Activated naive CD8-positive, alpha-beta T cell treated with anti-CD3 and anti-CD28 coated beads for 36 hours (primary cell): ENCODE measurements at places on chromosomes 4 and X. TPM values are rescaled to one million over a fixed set of nuclear protein-coding genes. Genes with fewer than 3 reads are reported as not detected.
A peak's percentile ranks its signal among the peaks of the same experiment; 100 is the strongest.

DNA sequence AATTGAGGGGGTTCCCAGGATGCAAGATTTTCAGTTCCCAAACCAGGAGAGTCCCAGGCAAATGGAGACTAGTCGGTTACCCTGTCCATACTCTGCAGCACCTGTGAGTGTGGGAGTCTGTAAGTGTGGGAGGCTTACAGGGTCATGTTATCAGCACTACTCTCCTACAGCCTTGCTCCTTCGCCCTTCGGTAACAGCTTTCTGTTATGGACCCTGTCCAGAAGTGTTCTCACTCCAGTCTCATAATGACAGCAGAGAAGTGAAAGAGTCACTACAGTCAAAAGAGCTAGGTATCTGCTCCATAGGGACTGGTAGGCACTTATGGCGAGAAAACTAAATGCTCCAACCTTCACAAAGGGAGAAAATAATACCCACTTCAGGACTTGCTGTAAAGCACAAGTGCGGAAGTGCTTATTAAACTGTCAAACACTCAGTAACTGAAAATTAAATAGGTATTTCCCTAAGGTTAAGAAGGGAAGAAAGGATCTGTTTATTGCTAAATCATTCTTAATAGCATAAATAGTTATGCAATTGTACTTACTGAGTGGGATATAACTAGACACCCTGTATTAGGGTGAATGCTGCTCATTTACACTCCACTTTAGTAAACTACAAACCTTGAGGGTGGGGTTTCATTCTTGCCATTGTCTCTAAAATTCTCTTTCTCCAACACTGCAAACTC, 2.7 kb upstream of the ADH7 start:
- H3K4me3 ChIP-seq: no peak overlapping the region
- H3K4me1 ChIP-seq: no peaks in the 10 kb centered on the region
- H3K36me3 ChIP-seq: no peaks in the 10 kb centered on the region
- DNase-seq: no peak

- no peaks in the 10 kb centered on the region for H3K27me3 ChIP-seq
- no peaks in the 10 kb centered on the region for H3K4me1 ChIP-seq
- no peak within 1 kb of the TSS for H3K27ac ChIP-seq
Measured at GRCh38 chrX:33211356-33212260, at the start of gene DMD. Gene DMD (minus strand): TSS chrX:33211549. CDS start chrX:33211312, 237 bp downstream.

- no peaks in the 10 kb centered on the region for H3K36me3 ChIP-seq
- no peak for DNase-seq
- no peak overlapping the region for H3K27ac ChIP-seq
- peaks cover 8% of the 10 kb centered on the region for H3K27me3 ChIP-seq
- no peaks in the 10 kb centered on the region for H3K4me1 ChIP-seq
- no peak overlapping the region for H3K4me3 ChIP-seq
Measured at GRCh38 chr4:47218631-47219030, 187.3 kb downstream of the GABRB1 start.

- peak overlapping the region; percentile 31 for H3K27ac ChIP-seq
- H3K36me3 ChIP-seq: peaks cover 35% of the 10 kb centered on the region
- no peak for DNase-seq
- H3K4me3 ChIP-seq: no peak overlapping the region
Measured at GRCh38 chr4:184401397-184402171, 72.8 kb downstream of the IRF2 start.

- H3K27me3 ChIP-seq: no peaks in the 10 kb centered on the region
- no peak overlapping the region for H3K4me3 ChIP-seq
- no peak for DNase-seq
- H3K4me1 ChIP-seq: no peaks in the 10 kb centered on the region
Measured at GRCh38 chr4:7429069-7429416, 5.7 kb downstream of the PSAPL1 start.

GRCh38 chr4:125357675-125358074, 42.9 kb downstream of the FAT4 start:
- no peaks in the 10 kb centered on the region for H3K4me1 ChIP-seq
- DNase-seq: no peak
- no peak overlapping the region for H3K4me3 ChIP-seq
- H3K36me3 ChIP-seq: no peaks in the 10 kb centered on the region
- no peaks in the 10 kb centered on the region for H3K27me3 ChIP-seq

DNA sequence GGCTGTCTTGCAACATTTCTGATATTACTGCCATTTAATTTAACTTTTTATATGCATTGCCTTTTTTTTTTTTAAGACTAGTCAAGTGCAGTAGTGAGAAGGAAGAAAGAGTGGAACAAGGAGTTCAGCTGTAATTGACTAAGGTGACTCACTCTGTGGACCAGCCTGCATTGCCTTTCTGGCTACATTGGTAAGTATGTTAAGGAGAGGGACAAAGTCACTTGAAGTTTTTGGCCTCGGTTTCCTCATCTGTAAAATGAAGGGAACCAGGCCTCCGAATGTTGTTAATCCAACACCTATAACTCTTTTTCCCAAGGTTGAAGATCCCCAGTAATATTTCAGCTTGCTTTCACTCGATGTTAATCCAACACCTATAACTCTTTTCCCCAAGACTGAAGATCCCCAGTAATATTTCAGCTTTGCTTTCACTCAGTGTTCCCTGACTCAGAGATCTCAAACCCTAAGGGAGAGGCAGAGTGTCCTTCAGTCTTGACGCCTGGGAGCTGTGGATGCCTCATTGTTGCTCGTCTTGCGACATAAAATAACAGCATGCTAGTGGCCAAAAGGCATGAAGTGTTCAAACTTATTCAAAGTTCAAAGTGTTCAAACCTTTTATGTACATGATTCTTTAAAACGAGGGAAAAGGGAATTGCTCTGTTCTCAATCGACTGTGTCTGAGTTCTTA, 102.0 kb downstream of the SORBS2 start:
- no peak for DNase-seq
- H3K4me1 ChIP-seq: no peaks in the 10 kb centered on the region
- no peaks in the 10 kb centered on the region for H3K36me3 ChIP-seq
- H3K4me3 ChIP-seq: no peak overlapping the region

- no peaks in the 10 kb centered on the region for H3K27me3 ChIP-seq
- no peak overlapping the region for H3K4me3 ChIP-seq
- no peak overlapping the region for H3K27ac ChIP-seq
- DNase-seq: no peak
- H3K4me1 ChIP-seq: peaks cover 30% of the 10 kb centered on the region
- H3K36me3 ChIP-seq: no peaks in the 10 kb centered on the region
Measured at GRCh38 chrX:17531500-17531899, 156.5 kb downstream of the NHS start.

GRCh38 chr4:158130204-158130603, 42.6 kb downstream of the GASK1B start:
- no peak overlapping the region for H3K27ac ChIP-seq
- no peaks in the 10 kb centered on the region for H3K27me3 ChIP-seq
- no peak overlapping the region for H3K4me3 ChIP-seq
- H3K4me1 ChIP-seq: no peaks in the 10 kb centered on the region

- H3K36me3 ChIP-seq: peaks cover 51% of the 10 kb centered on the region
- H3K4me1 ChIP-seq: peaks cover 30% of the 10 kb centered on the region
- no peaks in the 10 kb centered on the region for H3K27me3 ChIP-seq
- H3K4me3 ChIP-seq: no peak overlapping the region
- peak overlapping the region; percentile 66 for H3K27ac ChIP-seq
- no peak for DNase-seq
Measured at GRCh38 chr4:75644095-75644494, 13.8 kb upstream of the CDKL2 start.

Gene SPANXN3
- total RNA-seq: not detected

Gene CITED1
- not detected for total RNA-seq

Gene NWD2
- not detected for total RNA-seq

Gene IGFBP7
- not detected for total RNA-seq

Gene C4orf51
- total RNA-seq: not detected

Gene BEND4
- total RNA-seq: 1.4 TPM
